ENCODE measurements at places on chromosomes 12 and 14.

- DNase-seq: no peak
Measured at GRCh38 chr14:102590667-102591099, 1.8 kb upstream of the RCOR1 start.

GRCh38 chr14:33404964-33405574 lies 466.4 kb downstream of the NPAS3 start:
- DNase-seq: no peak

DNA sequence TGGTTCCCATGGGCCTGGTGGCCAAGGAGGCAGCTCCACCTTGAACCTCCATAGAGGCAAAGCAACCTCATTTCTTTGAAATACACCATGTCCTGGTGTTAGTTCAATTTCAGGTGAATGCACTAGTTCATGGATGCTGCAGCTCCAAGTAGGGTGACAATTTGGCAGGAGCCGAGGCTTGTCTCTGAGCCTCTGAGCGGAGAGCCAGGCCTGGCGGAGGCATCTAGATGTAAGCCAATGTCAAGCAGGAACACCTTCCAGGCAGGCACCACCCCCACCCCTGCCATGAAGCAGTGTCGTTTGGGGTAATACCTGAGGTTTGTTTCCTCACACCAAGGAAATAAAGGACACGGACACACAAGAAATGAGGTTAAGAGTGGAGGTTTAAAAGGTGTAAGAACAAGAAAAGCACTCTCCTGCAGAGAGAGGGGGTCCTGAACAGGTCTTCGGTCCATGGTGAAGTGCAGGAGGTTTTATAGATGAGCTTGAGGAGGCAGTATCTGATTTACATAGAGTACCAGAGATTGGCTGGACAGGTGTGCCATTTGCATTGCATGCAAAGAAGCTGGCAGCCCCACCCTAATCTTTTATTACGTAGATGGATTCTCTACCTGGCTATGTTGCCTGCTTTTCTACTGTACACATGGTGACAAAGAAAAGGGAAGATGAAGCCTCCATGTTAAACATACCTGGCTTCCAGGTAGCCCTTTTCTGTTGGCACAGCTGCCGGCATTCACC lies 60.3 kb downstream of the RIN3 start:
- no peak for DNase-seq

GRCh38 chr14:37508503-37508902 lies 86.5 kb downstream of the FOXA1 start:
- DNase-seq: no peak

- no peak for DNase-seq
Measured at GRCh38 chr12:88993651-88994050, 358.6 kb downstream of the DUSP6 start.

DNA sequence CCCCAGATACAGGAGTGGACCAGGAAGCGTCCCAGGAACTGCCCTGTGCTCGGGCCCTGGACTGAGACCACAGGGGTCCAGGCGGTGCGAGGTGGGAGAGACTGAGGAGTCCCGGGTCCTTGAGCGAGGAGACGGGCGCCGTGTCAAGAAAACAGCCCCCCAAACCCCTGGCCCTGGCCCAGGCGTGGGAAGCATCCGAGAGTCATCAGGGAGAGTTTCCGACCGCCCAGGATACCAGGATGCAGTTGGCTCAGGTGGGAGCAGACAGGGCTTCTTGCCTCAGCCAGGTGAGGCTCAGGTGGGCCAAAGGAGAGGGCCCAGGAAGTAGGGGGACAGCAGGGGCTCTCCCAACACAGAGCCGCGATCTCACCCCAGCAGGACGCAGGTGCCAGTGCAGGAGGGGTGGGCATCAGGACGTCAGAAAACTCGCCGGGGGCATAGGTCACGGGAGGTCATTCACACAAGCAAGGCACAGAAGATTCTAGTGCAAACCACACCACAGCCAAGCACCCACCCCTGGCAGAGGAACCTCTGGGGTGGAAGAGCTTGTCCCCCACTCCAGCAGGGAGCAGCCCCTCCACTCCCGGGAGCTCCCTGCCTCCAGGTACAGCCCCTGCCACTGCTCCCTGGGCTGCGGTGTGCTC lies 102.5 kb upstream of the EIF5 start:
- no peak for DNase-seq

GRCh38 chr14:71438684-71439083 lies 493.5 kb upstream of the RGS6 start:
- DNase-seq: no peak

GRCh38 chr12:50043308-50043707 lies 14.1 kb upstream of the ASIC1 start:
- DNase-seq: no peak

DNA sequence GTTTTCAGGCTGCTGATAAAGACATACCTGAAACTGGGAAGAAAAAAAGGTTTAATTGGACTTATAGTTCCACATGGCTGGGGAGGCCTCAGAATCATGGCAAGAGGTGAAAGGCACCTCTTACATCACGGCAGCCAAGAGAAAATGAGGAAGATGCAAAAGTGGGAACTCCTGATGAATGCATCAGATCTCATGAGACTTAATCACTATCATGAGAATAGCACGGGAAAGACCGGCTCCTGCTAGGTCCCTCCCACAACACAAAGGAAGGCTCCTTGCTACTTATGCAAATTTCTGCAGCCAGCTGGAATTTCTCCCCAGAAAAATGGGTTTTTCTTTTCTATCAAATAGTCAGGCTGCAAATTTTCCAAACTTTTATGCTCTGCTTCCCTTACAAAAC lies 174.1 kb upstream of the RMST start:
- DNase-seq: no peak

All from DND-41 (cell line).